Stimulated activated CD8-positive, alpha-beta memory T cell treated with anti-CD3 and anti-CD28 coated beads, Interleukin-4, amount 100 ng/mL, for 1 hour (primary cell): ENCODE measurements at places on chromosomes 11 and 22.

- DNase-seq, result no peak
Measured at GRCh38 chr11:35367491-35367890, 51.9 kb downstream of the SLC1A2 start.

GRCh38 chr11:72769680-72770079 is 17.5 kb upstream of the ARAP1 start:
- no peak for DNase-seq

DNA sequence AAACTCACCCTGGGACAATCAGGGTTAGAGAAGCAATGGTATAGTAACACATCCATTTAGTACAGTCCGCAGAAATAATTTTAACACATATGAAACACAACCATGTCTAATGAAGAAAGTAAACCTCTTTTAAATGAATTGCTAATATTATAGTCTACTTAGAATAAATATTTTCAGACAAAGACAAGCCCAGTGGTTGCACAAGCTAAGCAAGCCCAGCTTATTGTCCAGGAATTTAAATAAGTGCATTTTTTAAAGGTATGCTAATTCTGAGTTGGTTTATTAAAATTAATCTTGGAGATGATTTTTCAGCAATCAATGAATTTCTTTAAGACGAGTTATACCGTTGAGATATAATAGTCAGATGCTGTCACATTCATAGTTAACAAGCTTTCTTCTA is 118.8 kb upstream of the BLID start:
- DNase-seq, result no peak

DNA sequence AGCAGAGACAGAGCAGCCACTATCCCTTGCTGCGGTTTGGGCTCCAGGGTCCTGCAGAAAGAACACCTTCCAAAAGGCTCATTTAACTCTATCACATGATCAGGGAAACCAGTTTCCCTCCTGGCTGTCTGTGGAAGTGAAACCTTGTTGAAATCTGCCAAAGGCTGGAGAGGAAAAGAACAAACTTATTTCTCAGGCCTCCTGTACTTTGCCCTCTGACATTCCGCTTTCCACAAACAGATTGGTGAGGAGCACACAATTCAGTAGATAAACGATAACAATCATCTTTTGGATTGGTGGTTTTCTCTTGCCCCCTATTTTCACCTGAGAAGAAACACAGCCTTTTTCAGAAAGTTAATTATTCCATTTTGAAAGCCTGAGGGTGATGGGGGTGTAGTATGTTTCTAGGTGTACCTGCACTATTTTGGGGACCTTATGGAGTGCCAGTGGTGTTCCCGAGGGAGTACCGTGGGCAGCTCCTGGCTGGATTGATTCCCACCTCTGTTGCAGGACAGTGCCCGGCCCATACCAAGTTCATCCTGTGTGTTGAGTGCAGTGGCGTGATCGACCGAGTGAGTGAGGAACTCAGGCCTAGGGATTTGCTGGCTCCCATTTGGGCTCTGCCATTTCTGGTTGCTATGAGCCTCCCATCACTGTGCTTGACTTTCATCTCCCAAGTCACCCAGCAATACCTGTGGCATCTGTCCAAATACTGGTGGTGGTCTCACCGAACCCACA is 102.0 kb downstream of the TBC1D22A start:
- no peak for DNase-seq

GRCh38 chr11:133560472-133560855 is 28.2 kb upstream of the OPCML start:
- DNase-seq, result no peak

- no peak for DNase-seq
Measured at GRCh38 chr22:50672471-50673230, at the start of gene SHANK3. SHANK3 (plus strand) TSS chr22:50672823.

DNA sequence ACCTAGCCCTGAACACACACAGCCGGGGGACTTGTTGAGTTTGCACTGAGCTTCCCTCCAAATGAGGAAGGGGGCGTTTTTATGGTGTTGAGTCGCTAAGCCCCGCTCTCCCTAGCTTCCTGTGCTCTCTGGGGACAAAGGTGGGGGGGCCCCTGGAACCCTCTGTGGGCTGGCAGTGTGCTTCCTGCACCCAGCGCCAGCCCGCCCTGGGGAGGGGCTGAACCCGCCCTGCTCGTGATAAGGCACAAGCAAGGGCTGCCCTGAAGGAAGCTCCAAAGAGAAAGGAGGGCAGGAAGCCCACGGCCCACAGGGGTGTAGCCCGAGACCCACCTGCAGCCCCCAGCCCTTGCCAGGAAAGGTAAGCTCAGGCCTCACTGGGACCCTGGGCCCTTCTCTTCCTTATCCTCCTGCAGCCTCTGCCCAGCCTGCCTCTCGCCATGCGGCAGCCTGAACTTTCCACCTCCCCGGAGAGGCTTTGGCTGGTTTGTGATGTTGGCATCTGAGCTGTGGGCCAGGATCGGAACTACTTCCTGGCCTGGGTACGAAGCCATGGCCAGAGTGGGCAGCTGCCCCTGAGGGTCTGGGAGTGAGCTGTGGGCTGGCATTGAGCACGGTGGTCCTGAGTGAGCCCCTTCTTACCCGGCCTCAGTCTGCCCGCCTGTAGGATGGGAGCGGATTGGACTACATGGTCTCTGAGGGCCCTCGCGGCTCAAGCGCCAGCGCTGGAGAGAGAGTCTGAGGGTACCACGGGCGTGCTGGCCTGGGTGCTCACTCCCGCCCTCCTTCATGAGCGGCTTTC is at the start of gene FERMT3:
FERMT3 (plus strand) TSS at position 265 of the 799 bp plus-strand sequence. CDS start 644 bp downstream, outside the sequence.
- no peak for DNase-seq

DNA sequence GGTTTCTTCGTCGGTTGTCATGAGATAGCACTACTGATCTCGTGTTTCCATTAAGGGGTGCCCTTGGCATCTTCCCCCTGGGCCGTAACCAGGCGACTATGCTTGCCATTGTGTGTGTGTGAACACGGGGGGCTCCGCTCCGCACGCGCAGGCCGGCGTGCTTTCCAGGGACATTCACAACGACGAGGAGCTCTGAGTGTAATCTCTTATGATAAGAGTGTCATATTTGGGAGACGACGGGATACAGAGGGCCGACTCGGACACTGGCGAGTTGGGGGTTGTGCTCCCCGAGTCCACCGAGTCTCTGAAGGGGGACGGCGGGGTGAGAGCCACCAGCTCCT is 170.9 kb upstream of the CTSC start:
- DNase-seq, result no peak

DNA sequence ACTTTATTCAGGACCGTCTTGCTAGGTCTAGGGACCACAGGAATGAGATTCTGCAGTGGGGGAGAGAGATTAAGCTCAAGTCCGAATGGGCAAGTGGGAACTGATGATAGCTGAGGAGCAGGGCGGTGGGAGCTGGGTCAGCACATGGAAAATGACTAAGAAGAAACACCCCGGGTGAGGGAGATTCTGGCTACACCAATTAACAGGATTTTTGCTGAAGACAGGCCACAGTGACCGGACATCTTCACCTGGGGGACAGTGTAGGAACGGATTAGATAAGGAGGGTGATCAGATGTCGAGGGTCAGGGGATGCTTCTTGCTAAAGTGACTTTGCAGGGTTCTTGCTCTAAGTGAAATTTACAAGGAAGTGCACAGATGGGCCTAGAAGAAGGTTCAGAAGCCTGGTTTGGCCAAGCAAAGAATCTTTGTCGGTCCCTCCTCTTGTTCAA is 8.5 kb upstream of the DGCR8 start:
- DNase-seq, result no peak

DNA sequence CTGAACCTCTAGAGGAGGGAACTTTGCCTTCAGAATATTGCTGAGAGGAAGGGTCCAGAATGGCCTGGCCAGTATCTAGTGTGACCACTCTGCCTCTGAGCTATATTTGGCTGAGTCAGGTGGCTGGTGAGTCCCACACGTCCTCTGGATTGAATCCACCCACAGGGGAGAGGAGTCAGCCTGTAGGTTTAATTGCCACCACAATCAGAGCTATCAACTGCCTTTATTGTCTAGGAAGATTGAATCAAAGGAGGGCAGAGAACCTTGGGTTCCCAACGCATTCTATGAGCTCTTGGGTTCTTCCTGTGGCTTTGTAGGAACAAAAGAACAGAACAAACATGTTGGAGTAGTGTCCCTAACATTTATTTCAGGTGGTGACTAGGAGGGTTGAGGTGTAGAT is 67.7 kb downstream of the ST3GAL4 start:
- DNase-seq, result no peak

GRCh38 chr11:65225279-65226102 is 36.3 kb upstream of the POLA2 start:
- DNase-seq, result peak; percentile 29

DNA sequence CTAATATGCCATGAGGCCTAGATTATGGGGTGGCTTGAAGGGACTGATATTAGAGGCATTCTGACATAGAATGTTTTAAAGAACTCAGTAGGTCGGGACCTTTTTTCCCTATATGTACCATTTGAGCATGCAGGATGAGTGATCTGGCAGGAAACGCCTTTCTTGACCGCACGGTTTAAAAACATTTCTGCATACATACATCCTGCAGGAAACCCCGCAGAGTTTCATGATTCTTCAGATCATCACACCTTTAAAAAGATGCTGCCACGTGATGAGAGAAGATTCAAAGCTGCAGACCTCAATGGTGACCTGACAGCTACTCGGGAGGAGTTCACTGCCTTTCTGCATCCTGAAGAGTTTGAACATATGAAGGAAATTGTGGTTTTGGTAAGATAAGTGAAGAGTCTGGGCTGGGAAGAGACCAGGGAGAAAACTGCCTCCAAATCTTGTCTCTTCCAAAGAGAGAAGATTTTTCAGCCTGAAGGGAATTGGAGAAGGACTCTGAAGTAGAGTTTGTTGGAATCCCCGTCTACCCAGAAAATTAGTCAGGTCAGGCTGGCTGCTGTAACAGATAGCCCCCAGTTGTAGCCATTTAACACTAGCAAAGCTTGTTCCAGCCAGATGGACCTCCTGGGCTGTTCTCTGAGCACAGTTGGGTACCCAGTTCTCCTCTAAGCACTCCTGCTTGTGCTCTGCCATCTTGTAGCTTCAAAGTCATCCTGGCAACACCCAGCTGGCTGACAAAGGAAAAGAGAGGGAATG is 7.4 kb downstream of the RCN1 start:
- DNase-seq, result no peak

DNA sequence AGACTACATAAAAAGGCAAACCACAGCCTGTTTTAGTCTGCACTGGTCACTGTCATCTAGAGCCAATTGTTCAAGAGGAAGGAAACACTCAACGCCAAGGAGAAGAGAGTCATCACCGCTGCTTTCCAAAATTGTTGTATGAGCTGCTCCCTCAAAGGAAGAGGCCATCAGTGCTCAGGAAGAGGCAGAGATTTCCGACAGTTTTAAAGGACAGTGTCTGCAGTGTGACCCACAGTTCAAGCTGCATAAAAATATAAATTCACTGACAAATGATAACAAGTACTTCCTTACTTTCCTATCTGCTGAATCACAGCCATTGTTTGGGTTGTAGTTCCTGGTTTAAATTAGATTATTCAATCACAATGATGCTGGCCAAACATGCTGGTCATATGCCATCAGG is 16.4 kb downstream of the PRCP start:
- no peak for DNase-seq

- DNase-seq, result no peak
Measured at GRCh38 chr11:108069947-108070346, 51.4 kb upstream of the ACAT1 start.

DNA sequence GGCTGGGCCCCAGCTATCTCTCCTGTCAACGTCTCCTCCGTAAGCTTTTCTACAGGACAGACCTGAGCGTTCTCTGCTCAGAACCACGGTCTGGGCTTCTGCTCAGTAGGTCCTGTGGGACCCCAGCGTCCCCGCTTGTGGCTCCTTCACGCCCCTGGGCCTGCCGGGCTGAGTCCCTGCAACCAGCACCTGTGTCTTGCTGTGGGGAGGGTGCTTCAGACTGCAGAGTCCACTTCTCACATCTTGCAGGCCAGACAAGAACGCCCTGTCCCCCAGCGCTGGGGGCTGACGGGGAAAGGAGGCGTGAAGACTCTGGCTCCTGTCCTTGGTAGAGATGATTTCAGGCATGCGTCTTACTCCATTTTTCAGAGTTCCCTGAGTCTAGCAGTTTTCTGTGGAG is 1480.8 kb downstream of the BRD1 start:
- DNase-seq, result no peak

DNA sequence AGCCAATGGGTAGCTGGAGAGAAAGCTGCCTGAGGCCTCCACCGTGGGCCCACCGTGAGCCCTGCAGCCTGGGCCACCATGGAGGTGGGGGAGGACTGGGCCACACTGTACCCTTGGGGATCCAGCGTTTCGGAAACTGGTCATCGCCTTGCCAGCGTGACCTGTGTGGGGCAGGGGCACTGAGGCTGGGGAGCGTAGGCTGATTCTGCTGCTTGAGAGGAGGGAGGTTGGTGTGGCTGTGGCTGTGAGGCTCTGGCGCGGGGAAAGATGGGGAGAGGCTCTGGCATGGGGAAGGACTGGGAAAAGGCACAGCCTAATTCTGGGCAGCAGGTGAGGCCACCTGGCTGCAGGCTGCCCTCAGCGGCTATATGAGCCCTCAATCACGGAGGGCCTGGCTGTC is 12.6 kb upstream of the TTLL12 start:
- DNase-seq, result no peak

GRCh38 chr11:66317322-66317722 is 478 bp upstream of the CD248 start:
- DNase-seq, result no peak

DNA sequence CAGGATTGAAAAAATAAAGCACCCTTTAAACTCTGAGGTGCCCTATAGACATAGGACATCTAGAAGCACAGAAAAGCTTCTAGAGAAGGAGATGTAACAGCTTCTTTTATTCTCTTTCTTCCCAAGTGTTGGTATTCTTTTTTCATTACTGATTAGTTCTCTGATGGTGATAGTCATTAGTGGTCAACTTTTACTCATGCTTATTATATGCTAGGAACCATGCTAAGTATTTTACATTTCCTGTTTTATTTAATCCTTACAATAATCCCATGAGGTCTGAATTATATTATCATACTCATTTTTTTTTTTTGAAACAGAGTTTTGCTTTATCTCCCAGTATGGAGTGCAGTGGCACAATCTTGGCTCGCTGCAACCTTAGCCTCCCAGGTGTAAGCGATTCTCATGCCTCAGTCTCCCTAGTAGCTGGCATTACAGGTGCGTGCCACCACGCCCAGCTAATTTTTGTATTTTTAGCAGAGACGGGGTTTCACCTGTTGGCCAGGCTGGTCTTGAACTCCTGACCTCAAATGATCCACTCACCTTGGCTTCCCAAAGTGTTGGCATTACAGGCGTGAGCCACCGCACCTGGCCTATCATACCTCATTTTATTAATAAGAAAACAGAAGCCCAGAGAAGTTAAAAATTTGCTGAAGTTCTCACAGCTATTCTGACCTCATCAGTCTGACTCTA is 3.0 kb downstream of the C11orf52 start:
- no peak for DNase-seq

GRCh38 chr11:9576701-9577381 is 3.4 kb downstream of the WEE1 start:
- no peak for DNase-seq

- no peak for DNase-seq
Measured at GRCh38 chr22:44139773-44140172, 41.0 kb upstream of the PARVG start.

GRCh38 chr22:27660306-27660705 is 141.2 kb downstream of the MN1 start:
- no peak for DNase-seq

GRCh38 chr11:114180301-114181055 is 115.7 kb upstream of the NNMT start:
- no peak for DNase-seq

- no peak for DNase-seq
Measured at GRCh38 chr11:19160847-19161246, 40.9 kb downstream of the CSRP3 start.

GRCh38 chr22:50561401-50562358 is 1.0 kb downstream of the SYCE3 start:
- no peak for DNase-seq
